ENCODE measurements at places on chromosomes 6 and 20.

DNA sequence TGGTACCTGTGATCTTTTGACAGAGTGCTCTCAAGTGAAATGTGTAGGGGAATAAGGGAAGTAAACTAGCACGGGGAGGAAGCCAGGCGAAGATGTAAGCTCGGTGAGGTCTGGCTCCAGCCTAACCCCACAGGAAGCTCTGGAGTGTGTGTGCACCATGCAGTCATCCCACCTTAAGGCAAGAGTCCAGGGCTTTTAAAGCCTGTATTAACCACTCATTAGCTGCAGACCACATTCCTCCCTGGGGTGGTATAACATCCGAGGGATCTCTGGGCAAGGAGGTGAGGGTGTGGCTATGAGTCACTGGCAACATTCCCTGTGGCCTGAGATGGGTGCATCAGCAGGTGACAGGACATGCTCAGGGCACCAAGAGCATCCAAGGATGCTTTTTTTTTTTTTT lies 12.5 kb upstream of the RANBP9 start:
- DNase-seq, result no peak

DNA sequence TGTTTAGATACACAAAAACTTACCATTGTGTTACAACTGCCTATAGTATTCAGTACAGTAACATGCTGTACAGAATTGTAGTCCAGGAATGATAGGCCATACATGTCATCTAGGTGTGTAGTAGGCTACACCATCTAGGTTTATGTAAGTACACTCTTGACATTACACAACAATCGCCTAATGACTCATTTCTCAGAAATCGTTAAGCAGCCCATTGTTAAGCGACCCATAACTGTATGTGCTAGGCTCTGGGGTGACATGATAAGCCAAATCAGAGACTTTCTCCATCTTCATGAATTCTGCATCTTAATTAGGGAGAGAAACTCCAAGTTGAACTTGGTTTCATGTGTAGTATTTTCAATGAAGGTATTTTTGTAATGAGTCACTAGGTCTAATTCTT lies 17.2 kb downstream of the STK35 start:
- DNase-seq, result no peak

DNA sequence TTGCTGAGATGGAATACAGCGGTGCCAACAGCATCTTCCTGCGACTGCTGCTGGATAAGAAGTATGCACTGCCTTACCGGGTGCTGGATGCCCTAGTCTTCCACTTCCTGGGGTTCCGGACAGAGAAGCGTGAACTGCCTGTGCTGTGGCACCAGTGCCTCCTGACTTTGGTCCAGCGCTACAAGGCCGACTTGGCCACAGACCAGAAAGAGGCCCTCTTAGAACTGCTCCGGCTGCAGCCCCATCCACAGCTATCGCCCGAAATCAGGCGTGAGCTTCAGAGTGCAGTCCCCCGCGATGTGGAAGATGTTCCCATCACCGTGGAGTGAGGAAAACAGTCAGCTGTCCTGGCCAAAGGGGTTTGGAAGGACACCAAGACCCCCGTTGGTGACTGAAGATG lies 9.2 kb downstream of the CCND3 start:
- no peak for DNase-seq

DNA sequence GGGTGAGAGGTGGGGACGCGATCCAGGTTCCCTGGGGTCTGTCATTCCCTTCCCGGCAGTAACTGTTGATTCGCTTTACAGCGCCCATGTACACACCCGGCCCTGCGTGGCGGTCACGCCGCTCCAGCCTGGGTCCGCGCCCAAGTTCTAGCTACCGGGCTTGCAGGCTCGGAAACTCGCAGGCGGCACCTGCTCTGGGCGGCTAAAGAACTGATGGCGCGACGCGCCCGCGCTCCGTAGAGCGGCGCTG lies 1.4 kb upstream of the POU3F2 start:
- DNase-seq, result no peak

DNA sequence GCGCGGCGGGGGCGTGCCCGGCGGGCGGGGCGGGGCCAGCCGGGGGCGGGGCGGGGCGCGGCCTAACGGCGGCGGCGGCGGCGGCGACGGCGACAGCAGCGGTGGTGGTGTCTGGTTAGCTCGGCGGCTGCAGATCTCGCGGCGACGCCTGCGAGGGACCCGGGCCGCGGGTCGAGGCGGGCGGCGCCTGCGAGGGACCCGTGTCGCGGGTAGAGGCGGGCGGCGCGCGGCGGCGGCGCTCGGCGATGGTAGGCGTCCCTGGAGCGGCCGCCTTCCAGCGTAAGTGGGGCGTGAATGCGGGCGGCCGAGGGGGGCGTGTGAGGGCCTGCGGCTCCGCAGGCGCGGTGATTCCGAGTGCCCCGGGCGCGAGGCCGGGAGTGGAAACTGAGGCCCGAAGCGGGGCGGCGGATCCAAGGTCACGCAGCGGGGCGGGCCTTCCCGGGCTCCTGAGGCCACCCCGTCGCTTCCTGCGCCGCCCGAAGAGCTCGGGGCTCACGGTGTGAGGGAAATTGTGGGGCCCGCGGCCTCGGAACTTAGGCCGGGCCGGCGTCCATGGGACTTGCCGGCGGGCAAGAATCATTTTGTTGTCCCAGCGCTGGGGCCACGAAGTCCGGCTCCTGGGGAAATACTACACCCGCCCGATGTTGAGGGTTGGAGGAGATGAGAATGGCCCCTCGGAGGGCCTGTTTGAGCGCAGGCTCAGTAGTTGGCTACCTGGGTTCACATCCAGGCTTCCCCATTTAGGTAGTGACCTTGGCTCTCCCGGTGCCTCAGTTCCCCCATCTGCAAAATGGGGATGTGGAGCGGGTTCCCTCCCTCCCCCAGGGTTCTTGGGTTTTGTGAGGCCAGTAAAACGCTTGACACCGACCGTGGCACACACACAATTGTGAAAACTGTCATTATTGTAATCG lies at the start of gene CBFA2T2:
CBFA2T2 (plus strand) TSS at position 74 of the 911 bp plus-strand sequence; CDS start at position 246, 172 bp downstream.
- no peak for DNase-seq

GRCh38 chr20:24959591-24960301 lies 10.7 kb downstream of the CST7 start:
- DNase-seq, result no peak

DNA sequence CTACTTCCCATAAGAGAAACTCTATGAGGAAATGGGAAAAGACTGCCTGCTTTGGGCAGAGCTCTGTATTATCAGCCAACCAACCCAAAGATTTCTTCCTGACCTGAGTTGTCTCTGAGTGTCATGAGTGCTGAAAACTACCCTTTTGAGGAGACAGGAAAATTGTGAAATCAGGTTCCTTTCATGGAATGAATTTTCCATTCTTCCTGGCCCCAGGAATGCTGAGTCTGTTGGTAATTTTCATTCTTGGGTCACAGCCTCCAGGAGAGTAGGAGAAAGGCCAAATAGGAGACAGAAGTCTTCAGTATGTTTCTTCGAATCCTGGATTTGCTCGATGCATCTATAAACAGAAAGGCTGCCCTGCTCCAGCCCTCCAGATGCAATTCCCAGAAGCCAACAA lies 53.6 kb downstream of the SCML4 start:
- DNase-seq, result no peak

DNA sequence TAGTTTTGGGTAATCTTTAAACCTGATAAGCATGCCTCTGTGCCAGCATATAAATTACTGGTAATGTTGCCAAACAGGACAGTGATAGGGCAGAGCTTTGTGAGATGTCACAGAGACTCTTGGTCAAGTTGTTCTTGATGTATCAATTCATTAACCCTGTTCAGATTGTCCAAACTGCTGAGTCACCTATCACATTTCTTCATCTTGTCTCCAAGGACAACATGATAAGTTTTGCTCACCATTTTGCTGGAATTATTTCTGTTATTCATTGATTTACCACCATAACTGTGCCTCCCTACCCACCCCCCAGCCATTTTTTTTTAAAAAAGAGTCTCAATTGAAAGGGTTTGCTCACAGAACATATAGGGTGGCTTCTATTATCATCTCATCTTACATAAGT lies 19.5 kb upstream of the GMNN start:
- no peak for DNase-seq

DNA sequence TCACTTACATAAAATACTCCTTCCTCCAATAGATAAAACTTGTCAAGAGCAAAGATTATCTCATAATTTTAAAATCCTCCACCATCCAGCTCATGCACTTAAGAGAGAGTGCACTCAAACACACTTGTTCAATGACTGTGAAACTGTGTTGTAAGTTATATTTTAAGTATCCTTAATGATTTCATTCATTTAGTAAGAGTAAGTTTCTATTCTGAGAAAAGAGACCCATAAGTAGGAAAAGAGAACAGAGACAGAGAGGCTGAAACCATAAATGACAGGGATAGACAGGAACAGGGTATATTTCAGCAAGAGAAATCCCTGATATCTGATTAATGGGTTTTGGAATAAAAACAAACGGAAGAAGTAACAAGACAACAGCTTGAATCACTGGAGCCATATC lies 8.2 kb downstream of the SSR1 start:
- no peak for DNase-seq

DNA sequence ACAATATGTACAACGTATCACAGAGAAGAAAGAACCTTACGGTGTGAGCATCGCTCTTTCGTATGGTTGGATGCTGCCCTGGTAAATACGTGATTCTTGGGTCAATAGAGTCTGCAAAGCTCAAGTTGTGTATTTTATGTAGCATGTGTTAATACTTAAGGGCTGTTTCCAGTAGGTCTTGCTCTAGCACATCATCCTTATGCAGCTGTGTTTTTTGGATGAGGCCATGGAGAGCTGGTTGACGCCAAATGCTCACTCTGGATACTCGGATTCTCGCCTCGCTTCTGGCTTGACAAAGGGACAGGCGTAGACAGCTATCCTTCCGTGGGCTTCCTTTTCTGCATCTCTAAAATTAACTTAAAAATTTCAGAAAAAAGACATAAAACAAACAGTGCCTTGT lies 38.9 kb downstream of the SNRNP48 start:
- no peak for DNase-seq

DNA sequence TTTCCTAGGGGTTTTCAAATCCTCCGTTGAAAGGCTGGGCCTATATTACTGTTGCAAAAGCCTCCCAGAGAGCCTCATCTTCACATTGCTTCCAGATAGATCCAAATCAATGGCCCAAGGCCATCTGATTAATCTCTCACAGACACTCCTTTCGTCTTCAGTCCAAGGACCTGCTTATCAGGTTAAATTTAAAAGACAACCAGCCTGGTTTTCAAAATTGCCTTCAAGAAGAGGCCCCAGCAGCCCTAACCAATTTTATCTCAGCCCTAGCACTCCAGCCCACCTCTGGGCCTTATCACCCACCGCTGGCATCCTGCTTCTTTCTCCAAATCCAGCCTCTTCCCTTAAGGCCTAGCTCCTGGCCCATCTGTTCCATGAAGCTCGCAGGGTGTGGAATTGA lies 15.5 kb upstream of the CCND3 start:
- no peak for DNase-seq

DNA sequence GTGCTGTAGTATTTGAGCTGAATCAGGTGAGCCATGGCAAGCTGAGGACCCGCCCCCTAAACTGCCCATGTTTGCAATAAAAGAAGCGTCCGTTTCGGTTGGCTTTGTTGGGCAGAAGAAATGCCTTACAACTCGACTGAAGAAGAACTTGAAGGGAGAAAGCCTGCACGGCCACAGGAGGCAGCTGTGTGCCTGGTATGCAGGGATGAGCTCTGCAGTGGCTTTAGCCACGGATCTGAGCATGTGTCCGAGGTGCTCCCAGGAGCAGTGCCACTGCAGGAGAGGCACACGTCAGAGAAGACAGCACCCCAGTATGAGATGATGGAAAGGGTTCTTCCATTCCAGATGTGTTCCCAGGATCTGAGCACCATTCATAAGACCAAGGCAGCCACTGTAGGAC lies 23.5 kb downstream of the KIZ start:
- no peak for DNase-seq

DNA sequence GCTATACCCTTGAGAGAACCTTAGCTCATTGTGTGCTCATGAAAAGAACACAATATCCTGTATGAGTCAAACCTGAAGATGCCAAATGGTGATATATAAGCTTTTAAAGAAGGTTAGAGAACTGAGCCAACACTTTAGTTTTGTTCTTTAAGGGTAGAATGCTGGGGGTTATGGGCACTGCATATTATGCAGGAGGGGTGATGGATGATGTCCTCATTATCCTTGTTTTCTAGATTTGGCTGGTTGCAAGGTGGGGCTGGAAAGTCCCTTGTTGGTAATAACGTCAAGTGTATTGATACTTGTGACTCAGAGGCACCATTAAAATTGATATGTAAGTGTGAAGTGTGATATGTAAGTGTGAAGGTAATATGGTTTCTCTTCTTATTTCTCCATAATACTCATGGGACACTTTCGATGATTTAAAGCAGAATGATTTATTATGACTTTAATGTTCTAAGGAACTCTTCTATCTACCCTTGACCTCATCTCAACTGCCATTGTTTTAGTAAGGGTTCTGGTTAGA lies 113.7 kb upstream of the DTNBP1 start:
- DNase-seq, result no peak

Data from lung (tissue), 17 donors.